ENCODE measurements at places on chromosomes 7 and 10. TPM values are rescaled to one million over a fixed set of nuclear protein-coding genes. Genes with fewer than 3 reads are reported as not detected.

DNA sequence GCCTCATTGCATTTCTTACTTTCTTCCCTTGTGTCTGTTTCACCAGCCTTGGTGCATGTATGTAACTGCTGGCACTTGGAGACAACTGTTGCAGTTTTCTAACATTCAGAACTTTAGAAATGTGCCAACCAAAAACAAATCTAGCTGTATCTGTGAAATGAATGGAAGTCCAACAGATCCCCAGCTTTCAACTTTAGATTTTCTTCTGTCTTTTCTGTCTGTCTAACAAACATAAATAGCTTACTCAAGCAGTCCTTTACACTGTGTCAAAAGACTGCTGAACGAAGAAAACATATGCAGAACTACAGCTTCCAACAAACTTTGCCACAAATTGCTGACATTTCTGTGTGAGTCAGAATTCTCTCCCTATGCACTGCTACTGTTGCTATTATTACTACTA, 30.9 kb downstream of the SORCS1 start:
- no peak for DNase-seq
- H3K4me1 ChIP-seq, result no peaks in the 10 kb centered on the region
- H3K4me3 ChIP-seq, result no peak overlapping the region
- H3K36me3 ChIP-seq, result no peaks in the 10 kb centered on the region
- H3K27ac ChIP-seq, result no peak overlapping the region

DNA sequence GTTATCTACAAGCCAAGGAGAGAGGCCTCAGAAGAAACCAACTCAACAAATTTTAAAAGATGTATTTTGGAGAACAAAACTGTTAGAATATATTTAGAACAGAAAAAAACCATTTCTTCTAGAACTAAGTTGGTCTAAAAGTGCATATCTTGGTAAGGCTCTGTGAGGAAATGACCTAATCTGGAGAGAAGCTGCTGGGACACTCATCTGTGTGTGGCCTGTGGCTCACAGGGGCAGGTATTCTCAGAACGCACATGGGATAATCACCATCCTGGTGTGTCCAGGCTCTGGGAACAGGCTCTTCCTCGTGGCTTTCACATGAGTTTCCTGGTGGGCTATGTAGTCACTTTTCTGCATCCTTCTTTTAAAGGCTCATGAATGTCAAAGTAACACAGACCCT, 38.1 kb upstream of the PRSS1 start:
- H3K4me3 ChIP-seq, result no peak overlapping the region
- no peaks in the 10 kb centered on the region for H3K4me1 ChIP-seq
- no peaks in the 10 kb centered on the region for H3K36me3 ChIP-seq

- no peak for DNase-seq
- no peak overlapping the region for H3K4me3 ChIP-seq
- peaks cover 7% of the 10 kb centered on the region for H3K27me3 ChIP-seq
- peaks cover 41% of the 10 kb centered on the region for H3K4me1 ChIP-seq
Measured at GRCh38 chr10:49609283-49610113, 612 bp upstream of the SLC18A3 start.

- no peak for DNase-seq
- no peak overlapping the region for H3K4me3 ChIP-seq
- no peaks in the 10 kb centered on the region for H3K36me3 ChIP-seq
- H3K27ac ChIP-seq, result no peak overlapping the region
Measured at GRCh38 chr10:60846173-60846572, 67.9 kb downstream of the CDK1 start.

GRCh38 chr10:124354411-124355382, 64.0 kb downstream of the OAT start:
- H3K36me3 ChIP-seq, result no peaks in the 10 kb centered on the region
- peak; percentile 43 for DNase-seq
- no peaks in the 10 kb centered on the region for H3K27me3 ChIP-seq
- H3K4me1 ChIP-seq, result peaks cover 7% of the 10 kb centered on the region

DNA sequence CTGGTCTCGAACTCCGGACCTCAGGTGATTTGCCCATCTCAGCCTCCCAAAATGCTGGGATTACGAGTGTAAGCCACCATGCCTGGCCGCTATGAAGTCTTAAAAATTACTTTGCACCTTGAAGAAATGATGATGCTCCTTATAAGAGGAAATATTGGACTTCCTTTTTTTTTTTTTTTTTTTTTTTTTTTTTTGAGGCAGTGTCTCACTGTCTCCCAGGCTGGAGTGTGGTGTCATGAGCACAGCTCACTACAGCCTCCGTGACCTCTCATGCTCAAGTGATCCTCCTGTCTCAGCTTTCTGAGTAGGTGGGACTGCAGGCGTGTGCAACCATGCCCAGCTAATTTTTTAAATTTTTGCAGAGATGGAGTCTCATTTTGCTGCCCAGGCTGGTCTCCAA, 65.3 kb downstream of the KMT2E start:
- no peak for DNase-seq
- no peaks in the 10 kb centered on the region for H3K27me3 ChIP-seq

NPY4R gene
- 3.3 TPM for total RNA-seq

KDM7A gene
- total RNA-seq, result 14.7 TPM

ANKRD30A gene
- not detected for total RNA-seq

PAPOLB gene
- 2.1 TPM for total RNA-seq

ANXA8 gene
- total RNA-seq, result 5.9 TPM

TEX36 gene
- total RNA-seq, result not detected

Measured in upper lobe of left lung (tissue), 6 donors.